ENCODE measurements at places on chromosomes 4 and X.

DNA sequence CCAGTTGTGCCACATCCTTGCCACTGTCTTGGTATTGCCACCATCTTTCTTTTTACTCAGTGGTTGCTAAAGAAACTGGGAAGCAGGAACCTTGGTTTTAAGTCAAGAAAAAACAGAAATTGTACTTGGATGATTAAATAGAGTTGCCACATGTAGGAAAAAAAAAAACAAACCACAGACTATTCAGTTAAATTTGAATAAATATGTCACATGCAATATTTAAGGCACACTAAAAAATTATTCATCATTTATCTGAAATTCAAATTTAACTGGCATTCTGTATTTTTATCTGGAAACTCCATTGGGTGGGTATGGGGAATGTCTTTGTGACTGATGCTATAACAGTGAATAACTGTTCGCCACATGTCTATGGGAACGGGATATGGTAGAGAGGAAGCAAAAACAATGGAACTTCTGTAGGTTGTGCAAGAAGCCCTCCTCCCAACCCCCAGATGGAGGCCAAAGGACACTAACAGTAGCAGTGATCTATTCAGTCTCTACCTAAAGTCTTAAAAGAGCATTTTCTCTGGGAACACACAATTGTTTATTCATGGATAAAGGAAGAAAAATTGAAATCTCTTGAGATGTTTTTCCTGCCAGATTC, 57.0 kb upstream of the PLAC8 start:
- no peak for DNase-seq

DNA sequence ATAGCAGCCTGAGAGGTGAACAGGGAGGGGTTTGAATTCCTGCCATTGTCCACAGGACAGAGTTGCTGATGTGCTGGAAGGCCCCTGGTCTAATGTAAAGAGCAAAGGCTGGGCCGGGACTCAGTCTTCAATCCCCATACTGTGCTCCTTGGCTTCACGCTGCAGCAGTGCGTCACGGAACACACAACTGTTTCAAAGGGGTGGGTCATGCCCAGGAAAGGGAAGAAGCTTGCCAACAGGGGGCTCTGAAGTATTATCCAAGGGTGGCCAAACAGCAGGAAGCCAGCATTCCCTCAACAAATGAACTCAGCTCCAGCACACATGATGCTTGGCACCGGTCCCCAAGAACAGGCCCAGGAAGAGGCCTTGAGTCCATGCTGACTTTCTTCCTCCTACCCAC, 122.5 kb downstream of the NFKB1 start:
- no peak for DNase-seq

GRCh38 chr4:113169368-113169767, 119.9 kb downstream of the ANK2 start:
- DNase-seq: no peak

- DNase-seq: no peak
Observed at GRCh38 chr4:64360664-64361398, 48.4 kb downstream of the TECRL start.

- DNase-seq: no peak
Observed at GRCh38 chrX:148135738-148136137, 154.6 kb downstream of the FMR1NB start.

- DNase-seq: no peak
Observed at GRCh38 chr4:2867758-2868491, 24.3 kb downstream of the ADD1 start.

DNA sequence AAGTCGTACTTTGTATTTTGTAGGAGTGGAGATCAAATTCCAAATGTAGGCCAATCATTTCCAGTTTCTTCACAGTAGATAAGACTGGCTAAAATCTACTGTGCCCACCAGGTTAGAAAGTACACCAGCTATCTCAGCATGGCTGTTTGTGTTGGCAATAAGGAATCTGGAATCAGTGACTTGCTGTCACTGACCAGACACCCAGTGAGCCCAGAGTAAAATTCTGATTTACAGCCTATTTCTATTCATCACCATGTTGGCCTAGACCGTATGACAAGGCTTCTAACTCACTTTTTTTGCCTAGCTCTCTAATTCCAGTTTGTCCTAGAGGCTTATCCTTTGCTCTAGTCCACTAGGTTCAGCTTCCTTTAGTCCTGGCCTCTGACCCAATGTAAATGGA, 25.4 kb downstream of the SMIM43 start:
- no peak for DNase-seq

- no peak for DNase-seq
Observed at GRCh38 chrX:101708163-101708562, 48.5 kb upstream of the ARMCX2 start.

DNA sequence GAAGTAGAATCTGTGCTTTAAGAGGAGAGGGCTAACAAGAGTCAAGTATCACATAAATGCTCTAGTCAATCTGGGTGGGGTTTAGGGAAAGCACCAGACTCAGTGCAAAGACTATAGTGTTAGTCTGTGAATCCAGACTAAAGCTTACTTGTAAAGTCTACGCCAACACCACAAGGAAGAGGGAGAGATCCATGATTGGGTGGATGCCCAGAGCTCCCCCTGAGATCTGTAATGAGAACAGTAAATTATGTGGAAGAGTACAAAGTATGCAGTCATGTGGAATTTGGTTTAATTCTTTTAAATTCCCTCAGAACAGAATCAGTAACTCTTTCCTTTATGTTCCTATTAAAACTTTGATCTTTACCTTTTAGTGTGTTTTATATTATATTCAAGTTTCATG, 354.7 kb upstream of the SPANXN4 start:
- no peak for DNase-seq

DNA sequence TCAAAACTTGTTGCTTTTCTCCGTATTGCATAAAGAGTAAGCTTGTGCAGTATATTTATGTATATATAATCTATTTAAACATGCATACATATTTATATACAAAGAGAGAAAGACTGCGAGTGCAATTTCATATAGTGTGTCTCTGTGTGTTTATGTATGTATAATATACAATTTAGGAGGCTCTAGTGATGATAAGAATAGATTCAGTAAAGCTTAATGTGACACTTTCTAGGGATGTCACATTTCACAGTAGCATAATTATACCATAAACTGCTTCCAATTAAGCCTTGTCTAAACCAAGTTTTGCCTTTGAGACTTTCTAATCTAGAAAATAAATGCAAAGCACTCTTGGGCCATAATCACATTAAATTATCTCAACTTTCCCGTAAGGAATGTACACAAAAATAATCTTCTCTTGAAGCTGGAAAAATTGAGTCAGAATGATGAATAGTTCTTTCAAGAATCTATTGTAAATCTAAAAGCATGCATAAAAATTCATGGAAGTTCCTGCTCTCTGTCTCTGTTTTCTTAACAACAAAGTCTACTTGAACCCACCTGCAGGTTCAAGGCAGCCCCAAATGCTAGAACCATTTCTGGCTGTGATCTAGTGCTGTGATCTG, 114.1 kb upstream of the NPY2R start:
- DNase-seq: no peak

DNA sequence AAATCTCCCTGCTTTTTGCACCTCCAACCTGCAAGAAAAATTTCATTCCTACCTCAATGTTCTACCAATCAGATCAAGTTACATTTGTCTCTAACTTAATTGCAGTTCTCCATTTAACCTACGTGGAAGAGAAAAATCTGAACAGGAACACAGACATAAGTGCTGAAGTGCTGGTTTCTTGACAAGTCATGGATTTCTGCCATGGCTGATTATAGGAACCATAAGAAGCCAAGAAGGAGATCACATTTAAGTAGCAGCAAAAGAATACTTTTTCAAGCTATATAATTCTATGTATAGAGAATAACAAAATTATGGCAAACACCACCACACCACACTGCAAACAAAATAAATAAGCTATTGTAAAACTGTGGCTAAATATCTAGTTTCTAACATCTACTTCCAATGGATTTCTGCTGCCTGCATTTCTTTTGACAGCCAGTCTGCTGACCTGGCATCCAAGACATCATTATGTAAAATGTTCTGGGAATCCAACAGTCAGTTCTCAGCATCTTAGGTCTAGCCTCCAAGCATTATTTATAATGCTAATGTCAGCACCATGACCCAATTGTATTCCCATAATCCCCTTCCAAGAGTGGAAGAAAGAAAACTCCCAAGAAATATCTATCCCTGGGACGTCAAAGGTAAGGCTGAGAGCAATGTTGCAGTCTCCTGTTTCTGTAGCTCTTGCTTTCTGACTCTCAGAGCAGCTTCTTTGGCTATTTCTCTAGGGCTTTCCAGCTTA, 50.8 kb upstream of the GAB1 start:
- no peak for DNase-seq

Measured in stimulated activated CD8-positive, alpha-beta memory T cell treated with anti-CD3 and anti-CD28 coated beads, Interleukin-2, amount 100 ng/mL, for 1 hour (primary cell).